ENCODE measurements at places on chromosomes 16 and 17.

DNA sequence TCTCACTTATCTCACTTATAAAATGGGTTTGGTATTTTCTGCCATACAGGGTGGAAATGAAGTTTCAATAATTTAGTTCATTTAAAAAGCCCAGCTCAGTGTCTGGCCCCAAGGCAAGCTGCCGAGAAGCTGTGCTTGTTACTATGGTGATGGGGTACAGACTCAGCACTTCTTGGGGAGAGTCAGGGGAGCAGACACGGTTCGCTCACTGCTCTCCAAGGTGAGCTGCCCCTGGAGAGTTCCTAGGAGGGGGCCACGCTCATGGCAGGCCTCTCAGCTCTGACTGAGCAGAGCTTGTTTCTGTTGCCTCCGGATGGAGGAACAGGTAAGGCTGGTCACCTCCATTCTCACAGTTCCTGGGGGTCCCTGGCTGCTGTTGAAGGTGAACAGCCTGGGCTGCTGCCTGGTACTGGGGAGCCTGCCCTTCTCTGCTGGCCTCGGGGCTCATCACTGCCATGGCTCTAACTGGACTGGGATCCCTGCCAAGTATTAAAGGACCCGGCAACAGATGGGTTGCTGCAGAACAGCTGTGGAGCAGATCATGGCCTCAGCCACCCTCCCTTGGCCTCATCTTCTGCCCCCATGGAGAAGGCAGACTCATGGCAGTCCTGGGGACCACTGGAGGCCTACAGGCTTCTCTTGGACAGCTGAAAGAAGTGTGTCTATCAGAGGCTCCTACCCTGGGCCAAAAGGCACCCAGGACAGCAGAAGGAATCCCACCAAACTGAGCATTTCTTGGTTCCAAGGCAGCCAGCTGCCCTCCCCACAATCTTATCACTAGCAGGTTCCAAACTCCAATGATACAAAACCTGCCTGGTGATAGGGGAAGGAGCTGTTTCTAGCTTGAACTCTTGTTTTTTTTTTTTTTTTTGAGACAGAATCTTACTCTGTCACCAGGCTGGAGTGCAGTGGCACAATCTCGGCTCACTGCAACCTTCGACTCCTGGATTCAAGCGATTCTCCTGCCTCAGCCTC is 25.9 kb upstream of the SPATA32 start:
- DNase-seq, result no peak

DNA sequence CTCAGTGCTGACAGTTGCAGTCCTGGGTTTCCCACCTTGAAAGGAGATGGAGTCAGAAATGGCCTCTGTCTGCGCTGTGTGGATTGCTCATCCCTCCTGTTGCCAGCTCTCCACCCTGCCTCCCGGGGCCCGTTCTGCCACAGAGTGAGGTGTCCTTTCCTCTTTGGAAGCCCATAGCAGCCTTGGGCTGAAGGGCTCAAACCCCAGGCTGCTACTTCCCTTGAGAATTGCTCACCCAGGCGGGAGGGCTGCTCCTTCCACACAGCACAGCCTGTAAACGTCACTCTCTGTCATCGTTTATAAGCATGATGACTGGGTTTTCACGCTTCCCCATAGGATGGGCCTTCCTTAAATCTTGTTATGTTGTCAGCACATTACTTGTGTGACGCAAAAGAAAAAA is 62.7 kb downstream of the FOXK2 start:
- no peak for DNase-seq

- DNase-seq, result no peak
These were observed 61.6 kb downstream of the TNRC6C start for GRCh38 chr17:78019976-78020716.

DNA sequence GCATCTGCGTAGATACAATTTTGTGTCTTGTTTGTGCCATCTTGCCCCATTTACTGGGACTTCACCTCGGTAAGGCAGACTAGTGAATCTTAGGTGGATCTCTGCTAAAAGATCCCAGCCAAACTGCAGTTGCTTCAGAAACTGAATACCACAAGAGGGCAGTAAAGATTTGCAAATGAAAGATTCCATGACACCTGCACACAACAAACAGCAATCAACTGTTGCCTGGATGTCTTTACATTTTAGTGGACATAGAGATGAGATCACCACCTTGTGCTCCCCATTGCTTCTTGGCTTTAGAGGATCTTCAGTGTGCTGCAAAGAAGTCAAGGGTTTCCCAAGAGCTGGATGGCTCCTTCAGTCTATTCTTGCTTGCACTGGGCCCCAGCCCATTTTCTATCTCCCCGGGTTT is 119.2 kb upstream of the CACNG5 start:
- DNase-seq, result no peak

GRCh38 chr16:69581297-69581696 is 15.5 kb downstream of the NFAT5 start:
- no peak for DNase-seq

DNA sequence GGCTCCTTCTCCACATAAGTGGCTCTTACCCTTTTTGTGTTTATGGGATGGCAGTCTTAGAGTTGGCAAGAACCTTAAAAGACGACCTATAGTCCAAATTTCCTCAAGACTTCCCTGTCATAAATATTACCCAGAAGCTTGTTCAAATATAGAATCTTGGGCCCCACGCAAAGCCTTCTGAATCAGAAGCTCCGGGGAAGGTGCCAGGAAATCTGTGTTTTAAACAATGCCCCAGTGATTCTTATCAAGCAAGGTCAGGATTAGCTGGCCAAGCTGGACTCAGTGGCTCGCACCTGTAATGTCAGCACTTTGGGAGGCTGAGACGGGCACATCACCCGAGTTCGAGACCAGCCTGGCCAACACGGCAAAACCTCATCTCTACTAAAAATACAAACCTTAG is 85.7 kb downstream of the TIMM22 start:
- no peak for DNase-seq

GRCh38 chr16:70598937-70599503 is 47.3 kb upstream of the IL34 start:
- DNase-seq, result no peak

GRCh38 chr17:64505340-64506200 is 519 bp downstream of the DDX5 start:
- DNase-seq, result peak; percentile 91

DNA sequence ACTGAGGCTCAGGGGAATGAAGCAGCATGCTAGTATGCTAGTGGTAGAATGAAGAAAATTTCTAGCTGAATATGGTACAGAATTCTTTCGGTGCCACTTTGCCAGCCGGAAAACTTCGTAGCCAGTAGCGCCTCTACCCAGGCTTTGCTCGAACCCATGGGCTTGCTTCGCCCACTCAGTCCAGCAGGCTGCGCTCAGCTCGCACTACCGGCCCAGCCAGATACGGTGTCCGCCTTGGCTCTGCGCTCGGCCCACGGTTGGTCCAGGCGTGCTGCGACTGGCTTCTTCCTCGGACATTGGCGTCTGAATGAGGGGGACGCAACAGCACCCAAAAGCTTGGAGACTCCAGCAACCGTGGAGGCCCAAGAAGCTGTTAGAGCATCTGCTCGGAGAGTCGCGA is 372.5 kb upstream of the CDH8 start:
- no peak for DNase-seq

GRCh38 chr16:85203462-85203813 is 91.2 kb upstream of the CIBAR2 start:
- DNase-seq, result no peak

DNA sequence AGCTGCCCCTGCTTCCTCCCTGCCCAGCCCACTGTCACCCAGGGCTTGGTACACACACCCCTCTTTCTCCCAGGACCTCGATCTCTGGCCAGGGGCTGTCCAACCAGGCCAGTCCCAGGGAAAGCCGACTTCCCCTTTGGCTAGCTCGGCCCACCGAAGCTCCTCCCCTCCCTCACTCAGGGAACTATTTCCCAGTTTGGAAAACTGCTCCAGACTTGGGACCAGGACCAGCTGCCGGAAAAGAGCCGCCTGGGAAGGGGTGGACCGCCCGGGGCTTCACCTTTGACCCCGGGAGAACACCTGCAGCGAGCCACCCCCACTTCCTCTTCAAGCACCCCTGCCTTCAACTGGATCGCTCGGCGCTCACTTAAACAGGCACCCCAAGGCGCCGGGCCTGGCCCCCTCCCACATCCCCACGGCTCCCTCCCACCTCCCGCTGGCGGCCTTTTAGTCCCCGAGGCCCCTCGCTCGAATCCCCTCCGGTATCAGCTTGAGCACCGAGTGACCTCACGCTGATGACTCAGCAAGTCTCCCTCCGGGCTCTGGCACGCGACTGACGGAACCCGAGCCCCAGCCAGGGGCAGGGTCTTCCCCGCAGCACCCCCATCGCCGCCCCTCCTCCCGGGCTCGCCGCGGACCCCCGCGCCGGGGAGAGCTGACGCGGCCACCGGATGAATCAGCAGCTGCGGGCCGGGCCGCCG is 934 bp downstream of the MAFG start:
- peak; percentile 49 for DNase-seq

DNA sequence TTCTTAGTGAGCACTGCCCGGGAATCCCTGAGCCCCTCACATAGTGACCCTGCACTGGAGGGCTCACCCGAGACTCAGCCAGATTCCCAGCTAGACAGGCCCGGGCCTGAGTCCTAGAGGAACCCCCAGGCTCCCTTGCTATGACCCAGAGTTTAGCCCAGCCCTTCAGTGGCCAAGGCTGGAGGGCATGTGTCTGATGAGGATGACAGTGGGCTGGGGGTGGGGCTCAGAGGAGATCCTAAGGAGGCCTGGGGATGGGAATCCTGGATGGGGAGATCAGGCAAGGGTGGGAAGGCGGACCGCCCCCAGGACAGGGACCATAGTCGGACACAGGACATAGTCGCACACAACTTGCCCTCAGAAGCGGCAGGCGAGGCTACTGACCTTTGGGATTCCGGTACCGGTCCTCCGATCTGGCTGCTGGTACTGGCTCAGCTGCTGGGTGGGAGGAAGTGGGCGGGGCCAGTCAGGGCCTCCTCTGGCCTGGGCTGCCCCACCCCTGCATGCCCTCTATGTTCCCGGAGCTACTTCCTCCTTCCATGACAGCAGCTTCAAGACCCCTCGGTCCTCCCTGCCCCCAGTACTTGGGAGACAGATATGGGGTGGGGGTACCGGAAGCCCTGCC is 1.1 kb downstream of the CD79B start:
- DNase-seq, result peak; percentile 75

DNA sequence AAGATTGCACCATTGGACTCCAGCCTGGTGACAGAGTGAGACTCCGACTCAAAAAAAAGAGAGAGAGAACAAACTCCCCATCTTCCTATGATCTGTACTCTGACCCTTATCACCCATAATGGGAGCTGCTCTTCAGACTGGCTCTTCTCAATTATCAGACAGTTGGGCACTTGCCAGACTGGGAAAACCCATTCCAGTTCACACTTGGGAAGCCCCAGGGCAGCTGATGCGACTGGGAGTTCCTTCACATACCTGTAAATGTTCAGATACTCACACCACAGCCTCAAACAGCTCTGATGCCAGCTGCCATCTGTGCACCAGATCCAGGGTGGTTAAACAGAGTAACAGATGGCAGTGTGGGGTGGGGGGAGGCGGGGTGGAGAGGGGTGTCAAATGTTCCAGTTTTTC is 23.8 kb upstream of the TMEM101 start:
- DNase-seq, result no peak

GRCh38 chr17:50151041-50151936 is 812 bp upstream of the PPP1R9B start:
- DNase-seq, result peak; percentile 88

DNA sequence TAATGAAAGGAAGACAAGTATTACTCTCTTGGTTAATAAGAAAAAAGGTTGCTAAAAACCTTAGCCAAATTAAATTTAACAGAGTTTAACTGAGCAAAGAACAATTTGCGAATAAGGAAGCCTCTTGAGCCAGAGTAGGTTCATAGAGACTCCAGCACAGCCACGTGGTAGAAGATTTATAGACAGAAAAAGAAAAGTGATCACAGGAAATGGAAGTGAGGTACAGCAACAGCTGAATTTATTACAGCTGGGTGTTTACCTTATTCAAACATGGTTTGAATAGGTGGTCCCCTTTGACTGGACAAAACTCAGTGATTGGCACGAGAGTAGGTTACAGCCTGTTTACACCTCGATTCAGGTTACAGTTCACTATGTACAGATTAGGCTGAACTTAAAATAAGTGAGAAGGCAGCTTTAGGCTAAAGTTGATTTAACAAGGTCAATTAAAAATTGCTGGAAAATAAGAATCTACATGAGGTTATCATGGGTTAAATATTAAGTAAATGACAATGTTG is 3.3 kb upstream of the CCL15 start:
- no peak for DNase-seq

- DNase-seq, result peak; percentile 76
These were observed 4.8 kb downstream of the P2RX1 start for GRCh38 chr17:3911271-3912053.

DNA sequence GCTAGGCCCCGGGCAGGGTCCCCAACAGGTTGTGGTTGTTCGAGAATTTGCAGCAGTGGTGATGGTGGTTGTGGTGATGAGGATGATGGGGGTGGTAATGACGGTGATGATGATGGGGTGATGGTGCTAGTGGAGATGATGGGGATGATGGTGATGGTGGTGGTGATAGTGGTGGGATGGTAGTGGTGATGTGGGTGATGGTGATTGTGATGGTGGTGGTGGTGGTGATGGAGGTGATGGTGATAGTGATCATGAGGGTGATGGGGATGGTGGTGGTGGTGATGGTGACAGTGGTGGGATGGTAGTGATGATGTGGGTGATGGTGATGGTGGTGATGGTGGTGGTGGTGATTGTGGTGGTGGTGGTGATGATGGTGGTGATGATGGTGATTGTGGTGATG is 343.3 kb downstream of the SEC14L1 start:
- no peak for DNase-seq

- DNase-seq, result no peak
These were observed 30.9 kb downstream of the SLC6A2 start for GRCh38 chr16:55686671-55687070.

DNA sequence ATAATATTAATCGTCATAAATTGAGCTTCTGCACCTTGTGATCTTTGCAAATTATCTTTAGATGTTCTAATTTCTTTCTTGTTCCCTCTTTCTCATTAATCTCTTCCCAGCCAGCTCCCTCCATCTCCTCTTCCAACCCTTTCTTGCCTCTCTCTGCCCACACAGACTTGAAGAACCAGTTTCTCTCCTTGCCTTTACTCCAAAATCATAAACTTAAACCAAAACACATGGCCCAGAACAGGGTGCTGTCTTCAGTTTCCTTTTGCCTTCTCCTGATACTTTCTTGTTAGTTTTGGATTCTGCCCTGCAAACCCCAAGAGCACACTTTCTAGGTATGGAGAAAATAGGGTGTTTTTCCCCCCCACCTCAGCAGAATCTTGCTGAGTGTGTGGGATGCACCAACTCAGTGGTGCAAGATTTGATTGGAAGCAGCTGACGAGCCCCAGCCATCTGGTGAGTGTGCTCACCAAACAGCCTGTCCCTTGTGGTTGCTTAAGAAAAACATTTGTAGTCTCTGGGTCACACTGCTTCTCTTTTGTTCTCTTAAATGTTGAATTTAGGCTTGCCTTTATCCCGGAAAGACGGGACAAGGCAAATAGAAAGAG is 175.8 kb upstream of the MAF start:
- DNase-seq, result no peak

GRCh38 chr17:28529013-28529400 is 22.9 kb downstream of the FOXN1 start:
- no peak for DNase-seq

Measured in CD4-positive, alpha-beta T cell treated with Interleukin-1 beta for 1 hour (primary cell).